ENCODE measurements at places on chromosomes 11 and 22.

GRCh38 chr11:79047321-79047720, 393.5 kb downstream of the TENM4 start:
- no peak for DNase-seq

DNA sequence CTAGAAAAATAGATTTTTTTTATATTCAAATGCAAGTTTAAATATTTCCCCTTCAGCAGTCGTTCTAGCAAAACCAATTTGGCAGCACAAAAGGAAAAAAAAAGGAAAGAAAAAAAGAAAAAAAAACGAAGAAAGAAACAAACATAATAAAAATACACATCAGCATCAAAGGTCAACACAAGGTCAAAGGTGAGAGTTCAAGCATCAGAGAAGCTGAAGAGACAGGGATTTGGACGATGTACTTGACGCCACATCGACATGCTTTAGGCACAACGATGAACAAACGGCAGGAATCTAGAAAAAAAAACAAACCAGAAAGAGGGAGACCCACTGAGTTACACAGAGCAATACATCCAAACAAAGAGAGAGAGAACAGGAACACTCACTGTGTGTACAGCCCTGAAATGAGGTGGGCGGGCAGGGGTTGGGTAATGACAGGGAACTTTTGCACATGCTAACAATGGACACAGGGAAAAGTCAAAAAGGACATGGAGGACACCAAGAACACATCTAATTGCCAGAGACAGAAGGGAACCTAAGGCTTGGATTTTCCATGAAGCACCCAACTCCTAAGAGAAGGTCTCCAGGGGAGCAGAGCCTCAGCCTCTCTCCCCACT, 19.8 kb upstream of the RAPSN start:
- DNase-seq = no peak

DNA sequence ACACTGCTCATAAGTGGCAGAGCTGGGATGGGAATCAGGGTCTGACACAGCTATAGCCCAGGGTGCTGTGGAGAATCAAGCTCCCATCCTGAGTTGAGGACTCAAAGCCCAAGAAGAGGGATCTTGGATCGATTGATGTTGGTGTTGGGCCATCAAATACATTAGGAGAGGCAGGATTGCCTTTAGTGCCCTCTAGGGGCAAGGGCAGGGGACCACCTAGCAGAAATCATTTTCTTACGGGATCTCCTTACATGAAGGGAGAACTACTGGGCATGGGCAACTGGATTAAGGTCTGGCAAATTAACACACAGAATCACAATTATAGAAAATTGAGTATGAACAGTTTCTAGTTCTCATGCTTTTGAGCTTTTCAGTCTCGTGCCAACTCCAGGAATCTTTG, 24.9 kb upstream of the EMSY start:
- DNase-seq = no peak

GRCh38 chr11:33358150-33358831, 101.1 kb downstream of the HIPK3 start:
- no peak for DNase-seq

DNA sequence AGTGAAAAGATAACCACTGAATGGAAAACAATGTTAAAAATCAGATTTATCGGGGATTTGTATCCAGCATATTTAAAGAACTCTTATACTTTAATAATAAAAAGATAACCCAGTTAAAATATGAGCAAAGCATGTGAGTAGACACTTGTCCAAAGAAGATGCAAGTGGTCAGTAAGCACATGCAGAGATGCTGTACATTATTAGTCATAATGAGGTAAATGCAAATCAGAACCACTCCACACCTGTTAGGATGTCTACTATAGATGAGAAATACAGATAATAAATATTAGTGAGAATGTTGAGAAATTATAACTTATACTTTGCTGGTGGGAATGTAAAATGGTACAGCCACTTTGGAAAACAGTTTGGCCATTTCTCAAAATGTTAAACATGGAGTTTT, 28.0 kb downstream of the QSER1 start:
- no peak for DNase-seq

- DNase-seq = no peak
These were observed at the start of gene OR5L2 for GRCh38 chr11:55826919-55827318. TSS of gene OR5L2 (plus strand) at chr11:55827219. CDS start at chr11:55827219, 0 bp downstream.

GRCh38 chr11:66902486-66903177, 45.8 kb downstream of the LRFN4 start:
- DNase-seq = no peak

- DNase-seq = no peak
These were observed 39.5 kb upstream of the CUL5 start for GRCh38 chr11:107969219-107969618.

GRCh38 chr11:13183094-13183825, 94.3 kb upstream of the BMAL1 start:
- DNase-seq = no peak

DNA sequence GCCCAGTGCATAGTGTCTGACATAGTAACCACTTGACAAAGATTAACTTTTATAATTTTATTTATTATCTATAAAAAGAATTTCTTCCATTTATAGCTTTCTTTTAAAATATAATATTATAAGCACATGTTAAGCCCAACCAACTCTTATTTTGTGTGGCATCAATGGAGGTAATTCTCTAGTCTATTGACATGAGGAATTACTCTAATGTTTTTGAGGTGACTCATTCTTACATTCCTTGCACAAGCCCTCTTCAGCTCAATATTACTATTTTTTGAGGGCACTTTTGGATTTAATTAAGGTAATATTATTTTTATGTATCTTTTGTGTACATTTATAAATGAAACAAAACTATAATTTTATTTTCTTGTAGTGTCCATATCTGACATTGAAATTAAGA, 59.6 kb downstream of the AASDHPPT start:
- DNase-seq = no peak

- no peak for DNase-seq
These were observed 29.5 kb downstream of the SLC22A12 start for GRCh38 chr11:64620381-64620971.

DNA sequence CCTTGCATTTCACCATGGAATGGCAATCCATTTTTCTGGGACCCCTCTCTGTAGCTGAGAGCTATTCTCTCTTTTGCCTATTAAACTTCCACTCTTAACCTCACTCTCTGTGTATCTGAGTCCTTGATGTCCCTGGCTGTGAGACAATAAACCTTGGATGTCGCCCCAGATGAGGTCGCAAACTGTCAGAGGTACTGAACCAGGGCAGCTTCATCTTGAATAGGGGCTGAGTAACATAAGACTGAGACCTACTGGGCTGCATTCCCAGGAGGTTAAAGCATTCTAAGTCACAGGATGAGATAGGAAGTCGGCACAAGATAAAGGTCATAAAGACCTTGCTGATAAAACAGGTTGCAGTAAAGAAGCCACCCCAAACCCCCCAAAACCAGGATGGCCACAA, 68.0 kb downstream of the RSF1 start:
- DNase-seq = no peak

GRCh38 chr22:49541693-49542230, 285.9 kb downstream of the BRD1 start:
- DNase-seq = no peak

GRCh38 chr11:133570376-133570775, 38.1 kb upstream of the OPCML start:
- no peak for DNase-seq

- DNase-seq = no peak
These were observed 1.7 kb downstream of the ZBED4 start for GRCh38 chr22:49855251-49855911.

- no peak for DNase-seq
These were observed 200.2 kb upstream of the SORL1-AS1 start for GRCh38 chr11:121652971-121653370.

- DNase-seq = no peak
These were observed 1.2 kb upstream of the MICALL1 start for GRCh38 chr22:37904572-37905533.

DNA sequence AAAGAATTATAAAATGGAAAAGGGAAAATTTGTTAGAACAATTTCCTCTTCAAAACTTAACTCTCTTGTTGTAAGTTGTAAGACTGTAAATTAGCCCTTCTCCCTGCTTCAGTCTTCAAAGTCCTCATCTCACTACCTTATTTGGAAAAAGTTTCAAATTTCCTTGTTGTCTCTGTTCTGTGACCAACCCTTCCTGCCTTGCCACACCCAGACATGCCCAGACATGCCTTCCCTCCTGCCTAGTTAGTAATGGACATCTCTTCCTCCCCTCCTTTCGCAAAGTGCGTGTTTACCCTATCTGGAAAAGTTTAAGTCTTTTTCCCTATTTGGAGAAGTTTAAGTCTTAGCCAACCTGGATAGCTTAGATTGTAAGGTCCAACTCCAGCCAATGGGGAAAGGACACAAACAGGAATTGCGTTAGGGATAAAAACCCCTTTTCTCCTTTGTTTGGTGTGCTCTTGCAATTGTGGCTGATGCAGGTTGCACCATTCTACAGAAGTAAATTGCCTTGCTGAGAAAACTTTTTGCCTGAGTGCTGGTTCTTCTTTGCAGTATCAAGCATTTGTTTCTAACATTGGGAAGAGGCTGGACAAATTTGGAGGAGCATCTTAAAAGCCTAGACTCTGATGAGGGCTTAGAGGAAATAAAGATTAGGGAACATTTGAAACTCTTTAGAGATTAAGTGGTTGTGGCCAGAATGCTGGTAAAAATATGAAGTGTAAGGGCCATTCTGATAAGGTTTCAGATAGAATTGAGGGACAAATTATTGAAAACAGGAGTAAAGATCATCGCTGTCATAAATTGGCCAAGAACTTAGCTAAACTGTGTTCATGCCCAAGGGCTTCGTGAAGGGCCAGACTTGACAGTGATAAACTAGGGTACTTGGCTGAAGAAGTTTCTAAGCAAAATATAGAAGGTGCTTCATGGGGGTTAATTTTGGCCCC, 15.4 kb downstream of the OR52K2 start:
- DNase-seq = no peak

DNA sequence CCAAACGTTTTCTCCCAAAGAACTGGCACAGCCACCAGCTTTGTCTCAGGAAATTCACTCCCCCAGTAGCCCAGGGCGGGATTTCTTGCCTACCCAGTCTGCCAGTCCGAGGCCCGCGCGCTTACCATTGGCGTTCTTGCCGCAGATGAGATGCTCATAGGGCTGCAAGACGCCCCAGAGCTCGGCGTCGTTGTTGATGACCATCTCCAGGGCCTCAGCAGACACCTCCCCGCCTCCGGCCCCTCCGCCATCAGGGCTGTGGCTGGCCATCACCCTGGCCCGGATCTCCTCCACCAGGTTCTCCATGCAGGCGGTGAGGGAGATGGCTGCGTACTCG, 1.3 kb downstream of the ABTB2 start:
- DNase-seq = no peak

- no peak for DNase-seq
These were observed 387.4 kb upstream of the CADM1 start for GRCh38 chr11:115891581-115891980.

GRCh38 chr22:48572951-48573350, 1254.7 kb downstream of the BRD1 start:
- DNase-seq = no peak

DNA sequence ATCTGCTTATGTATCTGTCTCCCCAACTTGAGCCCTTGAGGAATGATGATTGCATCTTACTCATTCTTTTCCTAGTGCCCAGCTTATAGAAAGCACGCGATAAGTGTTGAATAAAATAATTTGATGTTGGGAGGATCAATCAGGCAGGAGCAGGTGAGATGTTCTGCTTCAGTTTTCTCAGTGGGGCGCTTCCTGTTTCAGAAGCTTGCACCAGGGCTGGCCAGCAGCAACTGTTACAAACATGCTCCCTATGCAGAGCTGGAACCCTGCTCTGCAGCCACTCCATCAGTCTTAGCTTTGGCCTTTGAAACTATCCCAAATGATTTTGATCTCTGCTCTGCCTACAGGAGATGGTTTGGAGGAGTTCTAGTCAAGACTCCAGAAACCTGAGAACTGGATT, 3.9 kb downstream of the ENDOD1 start:
- DNase-seq = no peak

GRCh38 chr22:44224166-44224565, 43.4 kb downstream of the PARVG start:
- no peak for DNase-seq

- no peak for DNase-seq
These were observed 14.6 kb downstream of the MRGPRD start for GRCh38 chr11:68965901-68966853.

- no peak for DNase-seq
These were observed 1.6 kb downstream of the SPI1 start for GRCh38 chr11:47376525-47377371.

DNA sequence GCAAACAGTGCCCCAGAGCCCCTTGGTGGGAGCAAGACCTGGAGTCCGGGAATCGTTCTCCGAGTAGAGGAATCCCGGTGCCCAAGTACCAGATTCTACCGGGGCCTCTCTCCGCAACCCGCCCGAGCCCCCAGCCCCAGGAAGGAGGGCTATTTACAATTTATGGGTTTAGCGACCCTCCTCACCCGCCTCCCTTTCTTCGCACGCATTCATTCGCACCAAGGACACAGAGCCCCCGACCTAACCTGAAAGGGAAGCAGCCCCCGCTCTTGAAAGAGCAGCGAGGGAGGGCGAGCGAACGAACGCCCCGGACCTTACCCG, 628 bp downstream of the LRP4 start:
- no peak for DNase-seq

GRCh38 chr11:12052676-12053605, 44.5 kb upstream of the DKK3 start:
- DNase-seq = no peak

DNA sequence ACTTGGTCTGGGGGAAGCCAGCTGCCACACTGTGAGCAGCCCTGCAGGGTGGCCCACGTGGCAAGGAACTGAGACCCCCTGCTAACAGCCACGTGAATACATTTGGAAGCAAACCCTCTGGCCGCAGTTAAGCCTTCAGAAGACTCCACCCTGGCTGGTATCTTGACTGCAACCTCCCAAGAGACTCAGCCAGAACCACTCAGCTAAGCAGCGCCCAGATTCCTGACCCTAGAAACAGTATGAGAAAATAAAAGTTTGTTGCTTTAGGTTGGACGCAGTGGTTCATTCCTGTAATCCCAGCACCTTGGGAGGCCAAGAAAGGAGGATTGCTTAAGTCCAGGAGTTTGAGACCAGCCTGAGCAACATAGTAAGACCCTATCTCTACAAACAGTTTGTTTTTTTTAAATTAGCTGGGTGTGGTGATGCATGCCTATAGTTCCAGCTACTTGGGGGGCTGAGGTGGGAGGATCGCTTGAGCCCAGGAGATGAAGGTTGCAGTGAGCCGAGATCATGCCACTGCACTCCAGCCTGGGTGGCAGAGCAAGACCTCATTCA, 8.7 kb downstream of the ZMAT5 start:
- DNase-seq = no peak

GRCh38 chr22:44357296-44357965, 44.7 kb upstream of the SHISAL1 start:
- no peak for DNase-seq

All from activated gamma-delta T cell treated with Interleukin-2 at 50 U/mL for 16 hours (primary cell).